HCEC 1CT (cell line): ENCODE measurements at places on chromosomes 13 and 19.
A peak's percentile ranks its signal among the peaks of the same experiment; 100 is the strongest.

DNA sequence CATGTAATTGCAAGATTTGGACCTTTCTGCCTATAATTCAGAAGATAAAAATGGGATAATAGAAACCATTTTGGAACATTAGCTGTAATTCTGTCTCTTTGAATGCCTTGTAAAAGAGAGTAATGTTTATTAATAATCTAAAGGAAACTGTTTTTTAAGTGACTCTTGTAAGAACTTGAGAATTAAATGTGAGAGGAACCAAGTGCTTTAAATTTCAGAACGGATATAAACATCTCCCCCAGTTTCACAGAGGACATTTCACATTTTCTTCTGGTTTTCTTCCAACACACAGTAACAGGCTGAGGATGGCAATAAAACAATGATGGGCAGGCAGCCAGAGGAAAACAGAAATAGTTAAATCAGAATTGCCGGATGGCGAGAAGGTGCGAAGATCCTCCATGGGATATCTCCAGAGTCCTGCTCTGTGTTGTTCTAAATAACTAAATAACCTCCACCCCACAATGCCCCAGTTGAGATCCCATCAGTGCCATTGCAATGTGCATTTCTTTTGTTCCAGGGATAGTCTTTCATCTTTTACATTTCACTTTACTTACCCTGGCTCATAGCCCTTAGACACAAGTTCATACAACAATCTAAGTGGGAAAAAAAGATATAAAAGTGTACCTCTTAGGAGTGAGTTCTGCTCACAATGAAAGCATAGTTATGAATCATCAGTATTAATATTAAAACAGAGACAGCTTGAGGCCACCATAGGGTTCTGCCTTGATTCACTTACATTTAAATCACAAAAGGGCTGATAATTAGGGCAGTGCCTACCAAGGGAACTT is 73.3 kb downstream of the TNFRSF19 start:
- DNase-seq, result no peak

DNA sequence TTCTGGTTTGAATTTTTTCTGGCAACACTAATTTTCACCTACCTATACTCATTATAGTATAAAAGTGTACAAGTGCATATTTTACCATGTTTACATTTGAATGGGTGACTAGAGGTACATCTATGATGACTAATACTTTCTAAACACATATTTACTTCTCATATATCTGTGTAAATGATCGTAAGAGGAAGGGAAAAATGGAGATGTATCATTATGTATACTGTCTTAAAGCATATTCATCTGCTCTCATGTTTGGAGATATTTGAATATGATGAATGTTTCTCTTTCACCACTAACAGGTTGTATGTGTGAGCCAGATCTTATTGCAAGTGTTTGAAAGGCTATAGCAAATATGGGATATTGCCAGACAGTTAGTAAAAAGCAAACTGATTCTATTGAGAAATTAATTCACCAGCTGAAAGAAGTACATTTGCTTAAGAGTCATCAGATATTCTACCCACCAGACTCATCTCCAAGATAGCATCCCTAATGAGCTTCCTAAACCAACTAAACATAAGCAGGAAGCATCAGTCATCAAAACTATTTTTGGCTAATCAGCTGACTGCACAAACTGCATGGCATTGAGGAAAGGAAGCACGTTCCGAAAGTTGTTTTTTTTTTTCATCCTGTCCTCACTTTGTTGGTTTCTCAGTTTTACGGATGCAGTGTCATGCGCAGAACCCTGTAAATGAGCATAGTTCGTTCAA is 738.2 kb downstream of the GPC5 start:
- no peak for DNase-seq

DNA sequence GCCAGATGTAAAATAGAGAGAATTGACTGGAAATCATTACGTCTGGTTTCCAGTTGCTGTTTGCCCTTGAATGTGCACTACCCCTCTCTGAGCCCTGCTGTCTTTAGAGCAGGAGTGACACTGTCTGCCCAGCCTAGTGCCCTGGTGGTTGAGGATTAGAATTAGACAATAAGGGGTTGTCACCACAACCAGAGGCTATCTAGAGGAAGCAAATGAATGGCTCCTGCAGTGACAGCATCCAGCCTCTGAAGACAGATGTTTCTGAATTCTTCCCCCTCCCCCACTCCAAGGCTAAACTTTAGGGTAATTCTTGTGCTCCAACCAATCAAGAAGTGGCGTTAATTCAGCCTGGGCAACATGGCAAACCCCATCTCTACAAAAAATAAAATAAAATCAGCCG is 2.0 kb downstream of the RAB8A start:
- DNase-seq, result no peak

DNA sequence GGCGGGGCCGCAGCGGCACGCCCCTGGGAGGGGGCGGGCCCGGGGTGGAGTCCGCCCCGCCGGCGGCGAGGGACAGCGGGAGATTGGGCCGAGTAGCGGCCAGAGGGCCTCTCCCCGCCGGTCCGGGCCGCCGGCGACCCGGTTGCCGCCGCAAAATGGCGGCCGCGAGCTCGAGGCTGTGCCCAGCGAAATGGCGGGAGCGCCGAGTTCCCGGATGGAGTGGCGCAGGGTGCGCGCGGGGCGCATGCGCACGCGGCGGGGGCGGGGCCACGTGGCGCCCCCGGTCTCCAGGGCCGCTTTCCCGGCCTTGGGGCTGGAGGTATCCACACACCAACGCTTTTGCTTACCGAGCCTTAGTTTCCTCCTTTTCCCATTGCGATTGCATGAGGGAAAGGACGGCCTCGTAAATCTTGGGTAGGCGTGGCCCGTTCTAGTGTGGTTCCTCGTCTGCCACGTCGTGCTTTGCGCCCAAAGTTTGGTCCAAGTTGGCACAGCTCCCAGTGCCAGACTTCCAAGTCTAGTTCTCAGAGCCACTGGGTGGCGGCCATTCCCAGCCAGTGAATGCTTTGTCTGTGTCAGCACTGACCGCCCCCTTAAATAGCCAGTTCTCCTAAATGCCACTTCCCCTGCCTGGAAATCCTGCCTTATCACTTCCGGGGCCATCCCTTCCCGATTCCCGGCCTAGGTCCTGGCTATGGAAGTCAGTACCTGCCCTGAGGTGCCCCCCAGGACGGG is 513 bp downstream of the CIRBP start:
- peak; percentile 84 for DNase-seq

GRCh38 chr13:79540504-79540903 is 59.5 kb downstream of the NDFIP2 start:
- no peak for DNase-seq

- DNase-seq, result no peak
These were observed 302.6 kb downstream of the PCDH9 start for GRCh38 chr13:66927562-66927961.

DNA sequence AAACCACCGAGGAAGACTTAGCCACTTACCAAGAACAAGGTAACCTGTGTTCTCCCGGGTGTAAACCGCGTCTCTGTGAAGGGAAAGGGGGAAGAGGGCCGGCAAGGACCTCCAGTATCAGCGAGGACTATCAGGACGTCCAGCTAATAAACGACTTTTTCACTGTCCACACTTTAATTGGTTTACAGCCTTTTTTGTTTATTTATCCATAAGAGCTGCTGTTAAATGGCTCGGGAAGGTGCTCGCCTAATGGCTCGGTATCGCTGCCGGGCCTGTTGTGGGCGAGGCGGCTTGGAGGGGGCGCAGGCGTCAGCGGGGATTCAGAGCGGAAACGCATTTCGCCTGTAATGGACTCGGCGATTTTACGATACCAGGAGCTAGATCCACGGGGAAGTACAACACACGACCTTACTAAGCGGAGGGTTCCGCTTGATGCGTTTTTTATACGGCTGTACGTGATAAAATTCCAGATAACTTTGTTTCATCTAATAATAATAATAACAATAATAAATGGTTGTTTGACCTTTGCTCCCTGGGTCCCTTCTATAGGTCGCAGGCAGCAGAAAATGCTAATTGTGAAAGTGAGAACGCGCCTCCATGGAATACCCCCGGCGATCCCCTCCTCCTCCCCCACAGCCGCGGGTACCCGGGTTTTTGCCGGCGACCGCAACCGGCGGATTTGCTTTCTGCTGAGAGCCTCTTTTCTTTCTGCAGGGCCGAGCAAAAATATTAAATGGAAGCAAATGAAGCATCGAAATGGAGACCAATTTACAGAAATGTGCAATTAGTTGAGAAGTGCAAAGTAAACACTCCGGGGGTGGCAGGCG is 2.5 kb upstream of the PDX1 start:
- DNase-seq, result no peak

- no peak for DNase-seq
These were observed 143.4 kb downstream of the DLEU7 start for GRCh38 chr13:50699874-50700663.

- DNase-seq, result no peak
These were observed 3.4 kb upstream of the LAMP1 start for GRCh38 chr13:113293686-113294085.

DNA sequence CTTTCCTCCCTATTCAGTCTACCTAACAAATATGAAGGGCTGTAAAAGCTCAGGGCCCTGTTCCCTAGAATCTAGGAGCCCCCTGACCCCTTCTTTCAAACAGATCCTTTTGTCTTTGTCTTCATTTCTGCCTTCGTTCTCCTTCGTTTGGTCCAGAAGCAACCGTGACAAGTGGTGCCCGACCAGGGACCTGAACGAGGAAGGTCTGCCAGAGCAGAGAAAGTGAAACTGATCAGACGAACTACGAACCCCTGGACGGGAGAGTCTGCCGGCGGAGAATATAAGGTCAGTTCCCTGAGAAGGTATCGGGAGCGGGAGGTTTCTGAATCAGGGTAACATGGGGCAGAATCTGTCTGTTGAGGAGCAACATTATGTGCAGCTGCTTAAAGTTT is 751 bp downstream of the ERVK3-1 start:
- DNase-seq, result no peak

- no peak for DNase-seq
These were observed 5.9 kb downstream of the RAB8A start for GRCh38 chr19:16117594-16118033.

DNA sequence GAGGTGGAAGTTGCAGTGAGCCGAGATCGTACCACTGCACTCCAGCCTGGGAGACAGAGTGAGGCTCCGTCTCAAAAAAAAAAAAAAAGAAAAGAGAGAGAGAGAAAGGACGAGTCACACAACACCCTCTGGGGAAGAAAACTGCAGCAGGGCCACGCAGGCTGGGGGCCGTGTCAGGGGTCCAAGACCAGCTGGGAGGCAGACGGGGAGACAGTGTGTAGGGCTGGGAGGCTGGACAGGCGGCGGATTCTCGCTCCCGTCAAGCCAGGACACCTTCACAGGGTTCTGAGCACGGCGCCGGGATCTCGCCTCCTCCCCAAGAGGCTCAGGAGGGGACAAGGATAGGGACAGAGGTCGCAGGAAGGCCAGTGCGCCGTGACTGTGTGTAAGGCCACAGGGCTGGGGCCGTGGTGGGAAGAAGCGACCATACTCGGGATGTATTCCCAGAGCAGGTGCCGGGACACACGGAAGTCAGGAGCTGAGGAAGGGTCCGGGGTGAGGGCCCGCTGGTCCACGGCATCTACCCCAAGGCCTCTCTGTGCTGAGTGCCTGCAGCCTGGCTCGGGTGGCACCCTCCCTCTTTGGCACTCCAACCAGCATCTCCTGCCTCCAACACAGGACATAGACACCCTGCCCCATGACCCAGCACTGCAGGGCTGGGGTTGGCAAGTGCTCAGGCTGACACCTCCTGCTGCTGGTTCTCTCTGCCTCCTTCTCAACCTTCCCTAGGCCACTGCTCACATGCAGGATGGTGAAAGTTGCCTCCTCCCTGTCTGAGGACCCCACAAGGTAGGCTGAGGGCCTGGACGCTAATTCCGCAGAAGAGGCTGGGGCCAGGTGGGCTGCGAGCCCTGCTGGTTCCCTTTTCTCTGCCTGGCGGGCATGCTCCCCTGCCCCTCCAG is 21.2 kb downstream of the ZNF787 start:
- DNase-seq, result no peak

GRCh38 chr19:56900573-56901097 is 60.1 kb upstream of the PEG3 start:
- DNase-seq, result no peak

- no peak for DNase-seq
These were observed 11.3 kb downstream of the HNRNPM start for GRCh38 chr19:8456064-8456463.

- no peak for DNase-seq
These were observed 180.7 kb downstream of the MTUS2 start for GRCh38 chr13:29000826-29001225.

- no peak for DNase-seq
These were observed 1238.9 kb upstream of the MIR17HG start for GRCh38 chr13:90108547-90108946.

DNA sequence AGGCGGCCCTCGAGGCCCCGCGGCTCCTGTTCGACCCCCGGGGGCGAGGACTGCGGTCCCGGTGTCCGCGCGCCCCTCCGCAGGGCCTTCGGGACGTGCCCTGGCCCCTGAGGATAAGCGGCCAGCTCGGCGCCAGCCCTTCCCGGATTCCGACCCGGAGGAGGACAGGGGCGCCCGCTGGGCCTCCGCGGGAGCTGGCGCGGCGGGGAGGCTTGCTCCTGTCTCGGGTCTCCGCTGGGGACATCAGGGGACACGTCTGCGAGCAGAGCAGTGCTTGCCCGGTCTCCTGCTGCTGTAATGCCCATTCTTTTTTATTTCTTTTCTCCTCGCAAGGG is 829 bp downstream of the B3GLCT start:
- peak; percentile 27 for DNase-seq

DNA sequence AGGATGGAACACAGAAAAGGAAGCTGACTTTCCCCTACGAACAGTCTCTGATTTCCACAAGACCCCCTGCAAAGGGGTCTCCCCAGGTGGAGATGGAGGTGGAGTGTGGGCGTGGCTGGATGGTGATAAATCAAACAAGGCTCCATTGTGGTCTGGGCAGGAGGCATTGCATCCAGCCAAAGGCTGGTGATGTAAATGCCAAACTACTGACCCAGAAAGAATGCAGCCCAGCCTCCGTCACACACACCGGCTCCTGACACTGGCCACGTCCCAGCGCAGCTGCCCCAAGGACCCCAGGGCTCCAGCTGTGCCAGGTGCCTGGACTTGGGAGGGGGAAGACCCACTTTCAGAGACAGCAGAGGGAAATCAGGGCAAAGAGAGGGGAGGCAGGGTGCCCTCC is 6.3 kb downstream of the SLC7A1 start:
- DNase-seq, result peak; percentile 9

- no peak for DNase-seq
These were observed 89.6 kb upstream of the SLC15A1 start for GRCh38 chr13:98842070-98842469.

DNA sequence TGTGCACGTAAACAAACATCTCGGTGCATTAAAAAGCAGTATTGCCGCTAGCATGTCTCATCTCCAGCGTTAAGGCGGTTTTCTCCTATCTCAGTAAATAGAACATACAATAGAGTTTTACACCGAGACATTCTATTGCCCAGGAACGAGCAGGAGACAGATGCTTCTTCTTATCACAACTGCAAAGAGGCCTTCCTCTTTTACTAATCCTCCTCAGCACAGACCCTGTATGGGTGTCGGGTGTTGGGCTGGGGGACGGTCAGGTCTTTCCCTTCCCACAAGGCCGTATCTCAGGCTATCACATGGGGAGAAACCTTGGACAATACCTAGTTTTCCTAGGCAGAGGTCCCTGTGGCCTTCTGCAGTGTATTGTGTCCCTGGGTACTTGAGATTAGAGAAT is 21.2 kb downstream of the ZNF233 start:
- DNase-seq, result no peak

GRCh38 chr13:62625214-62625881 is 1209.7 kb upstream of the PCDH20 start:
- no peak for DNase-seq

- no peak for DNase-seq
These were observed 476.9 kb upstream of the KLHL1 start for GRCh38 chr13:70585109-70585508.

GRCh38 chr19:20165971-20166592 is 932 bp upstream of the ZNF486 start:
- DNase-seq, result no peak

GRCh38 chr13:85166891-85167290 is 632.3 kb downstream of the SLITRK6 start:
- no peak for DNase-seq

GRCh38 chr19:27794494-27795042 is 1418.4 kb downstream of the UQCRFS1 start:
- DNase-seq, result peak; percentile 31
